ENCODE measurements at places on chromosomes 4 and X.

GRCh38 chr4:102792361-102792936, 31.7 kb upstream of the MANBA start:
- no peak for DNase-seq

DNA sequence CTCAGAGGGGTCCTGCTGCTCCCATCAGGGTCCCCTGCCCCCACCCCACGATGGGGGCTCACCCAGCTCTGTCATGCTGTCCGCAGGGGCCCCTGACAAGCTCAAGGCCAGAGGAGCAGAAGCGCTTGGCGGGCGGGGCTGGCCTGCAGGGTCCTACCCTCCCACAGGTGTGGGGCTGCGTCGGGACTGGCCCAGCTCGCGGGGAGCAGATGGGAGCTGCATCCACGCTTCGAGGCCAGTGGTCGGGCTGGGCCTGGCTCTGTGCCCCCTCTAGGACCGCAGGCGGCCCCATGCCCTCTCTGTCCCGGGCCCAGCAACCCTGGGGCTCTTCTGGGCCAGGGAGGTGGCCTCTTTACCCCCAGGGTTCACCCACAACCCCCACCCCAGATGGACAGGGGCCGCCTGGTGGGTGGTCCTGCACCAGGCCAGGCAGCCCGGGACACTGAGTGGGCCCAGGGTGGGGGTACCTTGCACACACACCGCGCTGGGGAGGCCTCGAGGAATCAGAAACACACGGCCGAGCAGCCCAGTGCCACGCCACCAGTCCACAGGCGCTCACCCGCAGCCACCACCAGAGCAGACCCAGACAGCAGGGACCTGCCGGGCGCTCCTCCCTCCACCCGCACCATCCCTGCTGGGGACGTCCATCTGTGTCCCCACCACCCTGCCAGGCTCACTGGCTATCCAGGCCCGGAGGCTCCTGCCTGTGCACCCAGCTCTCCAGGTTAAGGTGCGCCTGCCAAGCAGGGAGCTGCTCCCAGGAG, 30.0 kb downstream of the TACC3 start:
- DNase-seq, result no peak

DNA sequence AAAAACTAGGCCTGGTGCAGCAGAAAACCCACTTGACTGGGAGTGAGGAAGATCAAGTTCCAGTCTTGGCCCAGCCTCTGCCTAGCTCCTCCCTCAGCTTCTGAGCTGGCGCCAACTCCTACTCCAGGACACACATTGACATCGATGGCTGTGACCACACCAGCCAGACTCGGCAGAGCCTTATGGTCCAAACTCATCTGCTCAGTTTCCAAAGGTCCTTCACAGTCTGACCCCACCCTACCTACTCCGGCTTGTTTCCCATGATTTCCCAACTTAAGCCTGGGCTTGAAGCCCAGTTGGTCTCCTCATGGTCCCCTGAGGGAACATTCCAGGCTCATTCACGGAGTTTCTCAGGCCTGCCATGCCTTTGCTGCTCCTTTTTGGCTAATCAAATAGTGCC, 10.1 kb downstream of the ELF4 start:
- DNase-seq, result no peak

- DNase-seq, result no peak
Observed at GRCh38 chr4:39472396-39472795, 13.5 kb downstream of the LIAS start.

DNA sequence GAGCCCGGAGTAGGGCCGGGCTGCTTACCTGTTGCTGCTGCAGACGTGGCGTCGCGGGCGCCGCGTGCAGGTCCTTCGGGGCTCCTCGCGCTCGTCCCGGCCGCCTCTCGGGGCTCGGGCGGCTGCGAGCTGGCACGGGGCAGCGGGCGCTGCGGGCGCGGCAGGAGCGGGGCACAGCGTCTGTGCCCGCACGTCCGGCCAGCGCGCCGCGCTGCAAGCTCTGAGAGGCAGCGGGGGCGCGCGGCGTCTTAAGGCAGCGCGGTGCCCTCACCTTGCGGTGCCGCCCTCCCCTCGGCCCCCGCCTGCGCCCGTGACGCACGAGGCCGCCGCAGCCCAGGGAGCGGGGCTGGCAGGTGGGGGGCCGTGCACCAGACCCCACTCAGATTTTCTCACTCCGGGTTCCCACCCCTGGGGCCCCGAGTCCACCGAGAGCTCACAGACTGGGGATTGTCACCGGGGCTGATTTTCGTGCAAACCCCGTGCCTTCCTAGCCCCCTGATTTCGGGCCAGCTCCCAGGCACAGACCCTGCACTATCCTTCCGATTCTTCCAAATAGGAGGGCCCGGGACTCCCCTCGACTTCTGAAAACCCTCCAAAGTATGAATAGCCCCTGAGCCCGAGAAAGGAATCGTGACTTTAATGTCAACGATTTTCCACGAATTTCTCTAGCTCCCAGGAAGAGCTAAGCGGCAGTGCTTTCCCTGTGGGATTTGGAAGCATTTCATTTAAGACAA, at the start of gene GPR101:
Gene GPR101 (minus strand): TSS at position 222 of the 734 bp plus-strand sequence. CDS start 2,321 bp downstream, outside the sequence.
- DNase-seq, result no peak

DNA sequence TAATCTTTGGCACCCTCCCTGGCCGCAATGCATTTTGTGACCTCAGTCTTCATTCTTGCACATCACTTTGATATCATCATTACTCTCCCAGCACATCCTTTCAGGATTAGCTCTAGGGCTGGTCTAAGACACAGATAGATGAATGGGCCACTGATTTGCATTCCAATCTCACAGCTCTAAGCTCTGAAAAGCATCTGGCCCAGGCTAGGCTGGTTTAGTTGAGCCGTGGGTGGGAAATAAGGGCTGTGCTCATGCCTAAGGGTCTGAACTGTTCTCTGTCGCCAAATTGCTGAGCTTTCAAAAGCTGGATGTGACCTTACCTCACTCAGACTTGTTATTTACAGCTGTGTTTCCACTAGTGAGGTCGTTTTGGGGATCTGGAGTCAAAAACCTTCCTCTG, 30.0 kb upstream of the SLC9A7 start:
- DNase-seq, result no peak

DNA sequence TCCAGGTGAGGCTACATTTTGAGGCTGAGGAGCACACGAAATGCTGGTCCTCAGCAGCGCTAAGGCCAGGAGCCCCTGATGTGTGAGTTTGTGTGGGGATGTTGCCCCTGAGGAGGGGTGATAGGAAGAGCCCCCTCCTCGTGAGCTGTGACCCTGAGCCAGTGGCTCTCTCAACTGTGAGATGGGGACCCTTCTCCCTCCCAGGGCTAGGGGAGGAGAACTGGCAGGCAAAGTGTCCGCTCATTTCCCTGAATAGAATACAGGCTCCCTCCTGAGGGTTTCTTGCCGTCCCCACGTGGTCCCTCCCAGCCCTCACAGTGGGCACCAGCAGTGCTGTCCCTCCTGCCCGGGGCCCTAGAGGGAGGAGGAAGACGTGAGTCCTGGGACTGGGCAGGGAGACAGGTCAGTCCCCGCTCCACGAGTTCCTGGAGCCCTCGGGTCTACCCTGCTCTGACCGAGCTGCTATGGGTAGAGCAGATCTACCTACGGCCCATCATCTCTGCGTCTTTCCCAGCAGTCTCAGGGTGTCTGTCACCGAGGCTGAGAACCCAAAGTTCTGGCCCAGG, 21.0 kb upstream of the TBC1D14 start:
- no peak for DNase-seq

DNA sequence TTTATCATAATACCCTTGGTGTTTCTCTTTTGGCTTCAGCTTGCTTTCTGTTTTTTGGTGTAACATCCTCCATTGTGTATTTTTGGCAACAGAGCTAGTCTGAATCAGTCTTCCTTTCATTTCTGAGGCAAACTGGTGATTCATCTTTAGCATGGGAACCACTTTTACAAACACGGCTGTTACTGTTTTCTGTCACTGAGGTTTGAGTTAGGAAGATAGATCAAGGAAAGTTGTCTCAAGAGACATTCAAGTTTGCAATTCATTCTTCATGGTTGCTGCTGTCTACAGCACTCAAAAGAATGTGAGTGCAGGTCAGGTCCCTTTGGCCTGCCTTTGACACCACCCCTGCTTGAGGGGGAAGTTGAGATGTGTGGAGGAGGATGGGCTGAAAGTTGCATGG, 36.3 kb downstream of the IL21 start:
- DNase-seq, result no peak

DNA sequence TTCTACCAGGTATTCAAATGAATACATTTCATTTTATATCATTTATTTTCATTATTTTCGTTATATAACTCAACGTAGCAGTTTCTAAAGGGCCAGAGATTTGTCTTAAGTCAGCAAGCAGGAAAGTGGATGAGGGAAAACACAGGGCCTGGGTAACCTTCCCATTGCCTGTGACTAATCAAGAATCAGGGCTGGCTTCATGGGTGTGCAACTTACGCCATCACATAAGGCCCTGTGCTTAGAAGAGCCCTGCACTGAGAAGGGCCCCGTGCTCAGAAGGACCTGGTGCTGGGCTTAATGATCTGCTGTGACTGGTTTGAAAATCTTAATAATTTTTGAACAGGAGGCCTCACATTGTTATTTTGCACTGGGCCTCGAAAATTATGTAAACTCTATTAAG, 65.4 kb upstream of the FAM9C start:
- no peak for DNase-seq

GRCh38 chr4:117986321-117986720, 48.0 kb upstream of the NDST3 start:
- DNase-seq, result no peak

DNA sequence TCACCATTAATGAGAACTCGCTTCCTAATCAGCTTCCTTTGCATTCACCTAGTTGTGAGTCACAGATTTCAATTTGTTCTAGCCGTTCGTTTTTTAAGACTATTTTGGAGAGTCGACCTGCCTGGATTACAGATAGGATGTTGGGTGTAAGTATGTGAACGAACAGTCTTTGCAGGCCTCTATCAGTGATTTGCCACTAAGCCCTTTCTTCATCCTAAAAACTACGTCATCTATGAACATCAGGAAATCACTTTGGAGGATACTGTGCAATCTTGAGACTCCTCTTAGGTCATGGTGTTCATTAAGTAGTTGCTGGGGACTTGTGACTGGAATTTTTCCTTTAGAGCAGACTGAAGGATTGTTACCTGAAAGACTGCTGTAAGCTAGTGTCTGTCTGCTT, 1.1 kb downstream of the POLA1 start:
- DNase-seq, result no peak

GRCh38 chr4:129342819-129343408, 247.0 kb downstream of the C4orf33 start:
- no peak for DNase-seq

DNA sequence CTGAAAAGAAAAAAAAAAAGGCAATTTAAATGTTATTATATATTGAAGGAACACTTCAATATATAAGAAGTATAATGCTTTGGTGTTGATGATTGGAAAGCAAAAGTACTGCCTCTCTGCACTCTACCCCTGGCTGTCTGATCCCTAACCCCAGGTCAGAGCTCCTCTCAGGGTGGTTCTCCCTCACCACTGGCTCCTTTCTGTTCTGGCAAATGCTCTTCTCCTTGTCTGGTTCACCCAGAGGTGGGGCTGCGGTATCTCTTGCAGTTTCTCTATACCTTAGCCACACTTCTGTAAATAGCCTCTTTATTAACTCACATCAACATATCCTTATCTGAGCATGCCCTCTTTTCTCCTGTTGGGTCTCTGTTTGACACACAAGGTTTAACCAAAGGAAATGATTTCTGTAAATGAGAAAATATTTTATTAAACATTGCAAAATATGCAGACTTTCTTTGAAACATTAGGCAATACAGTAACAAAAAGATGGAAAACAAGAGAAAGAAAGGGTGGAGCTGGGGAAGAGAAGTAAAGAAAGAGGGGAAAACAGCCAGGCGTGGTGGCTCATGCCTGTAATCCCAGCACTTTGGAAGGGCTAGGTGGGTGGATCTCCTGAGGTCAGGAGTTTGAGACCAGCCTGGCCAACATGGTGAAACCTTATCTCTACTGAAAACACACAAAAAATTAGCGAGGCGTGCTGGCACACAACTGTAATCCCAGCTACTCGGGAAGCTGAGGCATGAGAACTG, 45.7 kb downstream of the ING2 start:
- DNase-seq, result no peak

DNA sequence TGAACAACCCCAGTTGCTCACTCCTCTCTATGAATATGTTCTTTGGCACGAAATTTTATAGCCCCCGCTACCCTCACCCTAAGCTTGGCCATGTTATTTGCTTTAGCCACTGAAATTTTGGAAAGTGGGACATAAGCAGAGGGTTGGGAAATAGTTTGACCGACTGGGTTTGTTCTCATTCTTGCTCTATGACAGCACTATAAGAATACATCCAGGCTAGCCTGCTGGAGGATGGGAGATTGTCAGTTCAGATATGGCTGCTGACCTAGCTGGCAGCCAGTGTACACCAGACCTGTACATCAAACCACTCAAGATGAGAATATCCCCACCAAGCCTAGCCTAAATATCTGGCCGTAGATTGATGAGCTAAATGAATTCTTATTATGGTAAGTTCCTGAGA, 298.1 kb downstream of the PDGFC start:
- DNase-seq, result no peak

DNA sequence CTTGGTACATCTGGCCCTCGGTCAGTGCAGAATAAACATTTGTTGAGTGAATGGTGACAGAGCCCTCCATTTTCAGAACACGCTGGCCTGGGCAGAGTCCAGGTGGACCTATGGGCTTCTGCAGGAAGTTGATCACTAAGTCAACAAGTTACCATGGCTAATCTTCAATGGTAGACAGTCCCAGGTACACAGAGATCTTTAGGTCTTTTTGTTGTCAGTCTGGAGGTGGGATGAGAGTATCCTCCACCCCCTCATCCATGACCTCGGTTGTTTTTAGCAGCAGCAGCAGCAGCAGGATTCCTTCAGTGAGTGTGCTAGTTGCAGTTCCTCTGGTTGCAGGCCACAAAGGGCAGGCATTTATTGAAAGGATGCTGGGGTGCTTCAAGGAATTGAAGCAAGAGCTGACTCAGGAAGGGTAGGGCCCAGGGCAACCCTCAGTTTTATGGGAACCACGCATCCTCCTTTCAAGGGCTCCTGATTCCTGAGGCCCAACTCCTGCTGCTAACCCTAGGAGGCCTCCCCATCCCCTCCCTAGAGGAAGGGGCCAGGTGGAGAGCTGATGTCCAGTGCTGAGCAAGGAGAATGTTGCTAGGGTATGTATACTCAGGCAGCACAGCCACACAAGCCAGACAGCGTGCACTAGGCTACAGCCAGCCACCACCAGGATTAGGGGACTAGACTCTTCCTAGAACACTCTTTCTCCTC, 1.7 kb upstream of the USP27X start:
- no peak for DNase-seq

- no peak for DNase-seq
Observed at GRCh38 chrX:11739776-11740175, 18.3 kb upstream of the MSL3 start.
